GM23248 (cell line): ENCODE measurements at places on chromosomes 1 and 21. TPM values are rescaled to one million over a fixed set of nuclear protein-coding genes. Genes with fewer than 3 reads are reported as not detected.

- no peak overlapping the region for H3K27ac ChIP-seq
- no peaks in the 10 kb centered on the region for H3K4me1 ChIP-seq
- no peak overlapping the region for H3K4me3 ChIP-seq
Measured at GRCh38 chr1:212381397-212382035, 33.2 kb downstream of the PACC1 start.

- H3K36me3 ChIP-seq, result no peaks in the 10 kb centered on the region
- H3K4me3 ChIP-seq, result no peak overlapping the region
- DNase-seq, result no peak
Measured at GRCh38 chr1:6869545-6869944, 84.3 kb downstream of the CAMTA1 start.

- H3K4me3 ChIP-seq, result no peak overlapping the region
- no peaks in the 10 kb centered on the region for H3K36me3 ChIP-seq
- H3K27me3 ChIP-seq, result no peaks in the 10 kb centered on the region
Measured at GRCh38 chr1:116817582-116818064, 63.4 kb downstream of the CD2 start.

GRCh38 chr1:10760566-10761502 lies 35.6 kb downstream of the CASZ1 start:
- H3K27ac ChIP-seq, result no peak overlapping the region
- no peaks in the 10 kb centered on the region for H3K4me1 ChIP-seq
- H3K27me3 ChIP-seq, result no peaks in the 10 kb centered on the region; the same call in 1 of the 2 replicates
- no peak overlapping the region for H3K4me3 ChIP-seq
- DNase-seq, result no peak
- H3K36me3 ChIP-seq, result no peaks in the 10 kb centered on the region

DNA sequence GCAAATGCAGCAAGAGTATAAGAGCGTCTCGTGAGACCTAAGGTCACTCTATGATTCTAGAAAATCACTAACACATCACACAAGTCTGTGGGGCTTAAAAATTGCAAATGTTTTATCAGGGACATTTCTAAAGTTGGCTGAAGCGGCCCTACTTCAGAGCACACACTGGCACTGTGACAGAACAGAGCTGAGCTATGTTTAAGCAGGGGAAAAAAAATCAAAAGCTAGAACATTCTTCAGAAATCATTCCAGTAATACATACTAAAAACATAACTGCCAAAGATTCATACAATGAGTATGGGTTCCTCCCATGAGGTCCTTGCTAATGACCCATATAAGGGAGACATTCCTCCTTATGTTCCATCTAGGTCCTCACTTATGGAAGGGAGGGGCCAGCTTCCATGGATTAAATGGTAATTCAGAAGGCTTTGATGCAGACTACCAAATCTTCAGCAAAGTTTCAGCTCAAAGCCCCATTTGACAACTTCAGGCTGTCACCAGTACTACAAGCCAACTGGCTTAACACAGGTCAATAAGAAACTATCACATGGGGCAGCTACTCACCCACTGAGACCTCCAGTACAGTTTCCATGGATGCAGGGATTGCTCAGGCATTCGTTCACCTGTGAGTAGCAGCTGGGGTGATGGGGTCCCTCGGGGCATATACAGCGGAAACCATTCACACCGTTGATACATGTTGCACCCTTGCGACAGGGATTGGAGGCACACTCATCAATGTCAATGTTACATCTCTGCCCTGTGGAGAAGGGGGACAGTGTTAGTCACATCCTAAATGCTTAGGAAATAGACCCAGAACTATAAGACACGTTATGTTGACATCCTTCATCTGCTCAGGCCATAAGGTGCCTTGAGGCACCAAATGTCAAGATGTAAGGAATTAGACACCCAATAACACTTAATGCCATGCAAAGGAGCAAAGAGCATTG lies 58.4 kb upstream of the ADAM30 start:
- no peak overlapping the region for H3K4me3 ChIP-seq
- DNase-seq, result no peak
- no peaks in the 10 kb centered on the region for H3K27me3 ChIP-seq
- peaks cover 78% of the 10 kb centered on the region for H3K36me3 ChIP-seq
- no peak overlapping the region for H3K27ac ChIP-seq

Gene LCE3E
- not detected in 2 replicates for total RNA-seq

GRCh38 chr1:33255347-33256220 lies 708 bp upstream of the ZNF362 start:
- no peaks in the 10 kb centered on the region for H3K36me3 ChIP-seq
- peaks cover 4% of the 10 kb centered on the region; the same call in 1 of the 2 replicates for H3K27me3 ChIP-seq
- peak overlapping the region; percentile 62 for H3K27ac ChIP-seq
- peak; percentile 73 for DNase-seq
- peaks cover 8% of the 10 kb centered on the region for H3K4me1 ChIP-seq

GRCh38 chr21:42027085-42027821 lies 17.1 kb upstream of the ZBTB21 start:
- H3K27me3 ChIP-seq, result no peaks in the 10 kb centered on the region
- no peak for DNase-seq
- peaks cover 9% of the 10 kb centered on the region; the same call in 1 of the 2 replicates for H3K4me1 ChIP-seq
- H3K4me3 ChIP-seq, result no peak overlapping the region

- H3K4me1 ChIP-seq, result no peaks in the 10 kb centered on the region
- H3K27me3 ChIP-seq, result no peaks in the 10 kb centered on the region
- no peak overlapping the region for H3K4me3 ChIP-seq
- DNase-seq, result peak; percentile 6
Measured at GRCh38 chr1:74818661-74819456, 85.9 kb downstream of the TYW3 start.

- H3K27ac ChIP-seq, result no peak overlapping the region
- H3K27me3 ChIP-seq, result peaks cover 13% of the 10 kb centered on the region; the same call in 1 of the 2 replicates
- no peaks in the 10 kb centered on the region for H3K4me1 ChIP-seq
- no peak overlapping the region for H3K4me3 ChIP-seq
- no peak for DNase-seq
Measured at GRCh38 chr1:163439471-163439870, 117.7 kb downstream of the NUF2 start.

DNA sequence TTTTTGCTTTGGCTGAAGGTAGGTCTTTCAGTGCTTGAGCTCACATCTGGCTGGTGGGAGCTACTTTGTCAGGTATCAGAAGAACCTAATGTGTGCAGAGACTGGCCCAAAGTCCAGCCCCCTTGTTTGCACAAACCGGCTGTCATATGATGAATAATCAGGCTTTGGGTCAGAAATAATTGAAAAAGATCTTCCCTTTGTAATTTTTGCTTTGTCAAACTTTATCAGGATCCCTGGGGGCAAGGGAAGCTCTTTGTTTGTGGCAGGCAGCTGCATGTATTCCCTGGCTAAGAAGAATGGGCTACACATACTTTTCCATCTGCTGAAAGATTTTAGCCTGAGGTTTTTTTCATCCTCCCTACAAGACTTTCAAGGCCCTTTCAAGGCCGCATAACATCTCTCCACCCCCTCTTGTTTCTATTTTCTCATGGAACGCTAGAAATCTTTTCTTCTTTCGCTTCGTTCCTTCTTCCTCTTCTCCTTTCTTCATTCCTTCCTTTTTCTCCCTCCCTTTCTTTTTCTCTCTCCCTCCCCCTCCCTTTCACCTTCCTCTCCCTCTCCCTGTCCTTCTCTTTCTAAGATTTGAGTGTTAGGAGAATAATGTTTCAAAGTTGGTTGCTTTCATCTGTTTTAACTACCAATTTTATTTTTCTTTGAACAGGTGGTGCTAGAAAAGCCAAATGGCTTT lies 25.5 kb downstream of the TUFT1 start:
- H3K27ac ChIP-seq, result no peak overlapping the region
- H3K4me3 ChIP-seq, result no peak overlapping the region
- no peaks in the 10 kb centered on the region for H3K27me3 ChIP-seq
- no peak for DNase-seq
- H3K36me3 ChIP-seq, result peaks cover 29% of the 10 kb centered on the region

- no peak overlapping the region for H3K4me3 ChIP-seq
- H3K36me3 ChIP-seq, result no peaks in the 10 kb centered on the region
- peak; percentile 67 for DNase-seq
- H3K4me1 ChIP-seq, result peaks cover 17% of the 10 kb centered on the region
Measured at GRCh38 chr1:21294266-21294989, 4.2 kb upstream of the ECE1 start.

Gene NEK2
- total RNA-seq, result 11.3 and 13.8 TPM in 2 replicates

Gene GADD45A
- total RNA-seq, result 59.4 and 72.8 TPM in 2 replicates

Gene KLHL12
- 20.8 and 21.4 TPM in 2 replicates for total RNA-seq

- H3K4me1 ChIP-seq, result no peaks in the 10 kb centered on the region
- H3K27me3 ChIP-seq, result no peaks in the 10 kb centered on the region
- no peak for DNase-seq
- no peaks in the 10 kb centered on the region for H3K36me3 ChIP-seq
- H3K4me3 ChIP-seq, result no peak overlapping the region
Measured at GRCh38 chr1:157751283-157751682, 25.6 kb downstream of the FCRL2 start.

- H3K4me3 ChIP-seq, result no peak overlapping the region
- H3K27ac ChIP-seq, result no peak overlapping the region
- peaks cover 61% of the 10 kb centered on the region for H3K27me3 ChIP-seq
- DNase-seq, result no peak
- H3K36me3 ChIP-seq, result no peaks in the 10 kb centered on the region
Measured at GRCh38 chr1:117321680-117322609, 45.3 kb upstream of the MAN1A2 start.

Gene RNF115
- total RNA-seq, result 14.5 and 14.8 TPM in 2 replicates

GRCh38 chr1:111483876-111484275 lies 10.1 kb downstream of the C1orf162 start:
- H3K27me3 ChIP-seq, result no peaks in the 10 kb centered on the region
- H3K36me3 ChIP-seq, result no peaks in the 10 kb centered on the region
- H3K4me3 ChIP-seq, result no peak overlapping the region
- no peak overlapping the region for H3K27ac ChIP-seq
- H3K4me1 ChIP-seq, result peaks cover 10% of the 10 kb centered on the region
- DNase-seq, result no peak

DNA sequence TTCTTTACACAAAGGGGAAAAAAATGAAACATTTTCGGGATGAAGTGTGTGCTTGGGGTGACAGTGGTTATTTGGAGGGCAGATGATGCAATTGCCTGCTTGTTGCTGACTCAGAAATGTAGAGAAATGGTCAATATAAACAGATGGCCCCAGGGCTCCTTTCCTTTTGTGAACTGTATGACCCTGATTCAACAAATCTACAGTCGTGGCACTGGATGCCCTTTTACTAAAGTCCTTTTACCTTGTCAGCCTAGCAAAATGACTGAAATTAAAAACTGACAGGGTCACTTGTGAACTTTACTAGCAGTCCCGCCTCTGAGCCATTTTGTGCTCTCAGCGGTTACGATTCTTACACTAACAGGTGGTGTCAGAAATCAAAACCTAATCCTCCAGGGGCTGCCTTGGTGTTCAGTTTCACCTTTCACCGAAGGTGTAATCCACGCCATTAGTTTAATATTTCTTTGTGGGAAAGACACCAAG lies 49.8 kb downstream of the GREM2 start:
- no peaks in the 10 kb centered on the region for H3K27me3 ChIP-seq
- peak overlapping the region; percentile 26; the same call in 1 of the 2 replicates for H3K27ac ChIP-seq
- H3K4me1 ChIP-seq, result peaks cover 7% of the 10 kb centered on the region
- H3K4me3 ChIP-seq, result no peak overlapping the region

GRCh38 chr1:111553196-111553595 lies 49.8 kb upstream of the ADORA3 start:
- peak overlapping the region; percentile 37 for H3K27ac ChIP-seq
- H3K4me3 ChIP-seq, result no peak overlapping the region
- no peaks in the 10 kb centered on the region for H3K27me3 ChIP-seq
- peaks cover 14% of the 10 kb centered on the region for H3K4me1 ChIP-seq
- DNase-seq, result peak; percentile 89

GRCh38 chr21:42010507-42011495 lies 641 bp upstream of the ZBTB21 start:
- no peaks in the 10 kb centered on the region for H3K36me3 ChIP-seq
- H3K4me1 ChIP-seq, result peaks cover 4% of the 10 kb centered on the region
- peak overlapping the region; percentile 76 for H3K4me3 ChIP-seq
- H3K27ac ChIP-seq, result peak overlapping the region; percentile 98
- H3K27me3 ChIP-seq, result no peaks in the 10 kb centered on the region

GRCh38 chr1:22043198-22043769 lies 9.2 kb upstream of the CDC42 start:
- no peak for DNase-seq
- peaks cover 28% of the 10 kb centered on the region for H3K4me1 ChIP-seq
- no peak overlapping the region for H3K27ac ChIP-seq
- H3K36me3 ChIP-seq, result no peaks in the 10 kb centered on the region

DNA sequence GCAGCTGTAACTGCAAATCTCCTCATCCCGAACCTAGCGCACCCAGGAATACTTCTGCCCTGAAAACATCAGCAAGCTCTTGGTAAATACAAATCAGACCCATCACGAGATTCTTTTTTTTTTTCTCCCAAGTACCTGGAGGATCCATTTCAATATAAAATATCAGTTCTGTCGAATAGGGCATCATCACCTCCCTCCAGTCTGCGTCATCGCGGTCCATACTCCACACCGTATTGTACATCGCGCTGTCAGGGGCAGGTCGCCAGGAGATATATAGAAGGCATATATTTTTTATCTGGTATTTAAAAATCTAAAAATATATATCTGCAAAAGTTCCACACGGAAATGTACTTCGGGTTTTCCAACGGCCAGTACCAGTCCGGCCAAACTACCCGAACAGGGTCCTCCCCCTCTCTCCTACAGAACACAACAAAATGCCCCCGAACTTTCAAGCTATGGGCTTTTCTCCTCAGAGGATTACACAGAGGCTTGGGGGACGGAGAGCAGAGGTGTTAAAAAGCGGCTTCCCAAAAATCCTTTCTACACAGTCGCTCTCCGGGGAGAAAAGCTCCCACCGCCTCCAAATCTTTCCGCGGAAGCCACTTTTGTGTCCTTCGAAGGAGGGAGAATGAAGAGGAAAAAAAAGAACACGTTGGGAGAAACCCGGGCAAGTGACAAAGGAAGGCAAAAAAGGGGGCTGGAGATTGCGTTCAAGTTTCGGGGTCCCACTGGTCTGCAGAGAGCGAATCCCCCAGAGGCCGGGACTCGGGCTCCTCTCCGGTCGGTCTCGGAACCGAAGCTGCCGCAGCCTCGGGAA lies 509 bp downstream of the PIK3R3 start:
- DNase-seq, result peak; percentile 57
- no peaks in the 10 kb centered on the region for H3K36me3 ChIP-seq
- peak overlapping the region; percentile 77 for H3K4me3 ChIP-seq
- peaks cover 13% of the 10 kb centered on the region; the same call in 1 of the 2 replicates for H3K4me1 ChIP-seq

Gene CR2
- total RNA-seq, result not detected in 2 replicates
